ENCODE measurements at places on chromosomes 4 and X.

DNA sequence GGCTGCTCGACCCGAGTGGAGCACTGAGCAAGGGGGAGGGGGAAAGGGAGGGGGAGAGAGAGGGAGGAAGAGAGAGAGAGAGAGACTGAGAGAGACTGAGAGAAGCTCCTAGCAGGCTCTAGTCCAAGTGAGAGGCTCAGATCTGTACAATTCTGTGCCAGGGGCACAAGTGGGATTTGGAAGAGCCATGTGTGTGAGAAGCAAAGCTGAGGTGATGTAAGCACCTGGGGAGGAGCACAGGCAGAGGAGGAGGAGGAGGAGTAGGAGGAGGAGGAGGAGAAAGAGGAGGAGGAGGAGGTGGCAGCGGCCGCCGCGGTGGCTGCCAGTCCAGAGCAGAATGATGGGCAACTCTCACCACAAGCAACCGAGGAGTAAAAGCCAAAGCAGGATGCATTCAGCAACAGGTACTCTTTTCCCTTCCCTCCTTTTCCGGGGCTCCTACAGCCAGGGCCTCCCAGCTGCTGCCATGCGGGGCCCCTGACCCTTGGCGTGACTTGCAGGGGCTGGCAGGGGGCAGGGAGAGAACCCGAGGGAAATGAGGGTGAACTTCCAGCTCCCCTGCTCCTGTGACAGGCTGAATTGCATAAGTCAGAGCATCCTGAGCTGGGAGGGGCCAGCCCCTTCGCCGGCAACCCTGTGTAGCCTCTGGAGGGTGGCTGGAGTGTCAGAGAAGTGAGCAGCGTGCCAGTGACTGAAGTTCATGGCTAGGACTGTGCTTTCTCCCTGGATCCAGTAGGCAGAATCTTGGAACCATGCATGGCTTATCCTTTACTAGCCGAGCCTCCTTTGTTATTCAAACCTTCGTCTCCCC, 62.2 kb downstream of the RTL5 start:
- DNase-seq = no peak

DNA sequence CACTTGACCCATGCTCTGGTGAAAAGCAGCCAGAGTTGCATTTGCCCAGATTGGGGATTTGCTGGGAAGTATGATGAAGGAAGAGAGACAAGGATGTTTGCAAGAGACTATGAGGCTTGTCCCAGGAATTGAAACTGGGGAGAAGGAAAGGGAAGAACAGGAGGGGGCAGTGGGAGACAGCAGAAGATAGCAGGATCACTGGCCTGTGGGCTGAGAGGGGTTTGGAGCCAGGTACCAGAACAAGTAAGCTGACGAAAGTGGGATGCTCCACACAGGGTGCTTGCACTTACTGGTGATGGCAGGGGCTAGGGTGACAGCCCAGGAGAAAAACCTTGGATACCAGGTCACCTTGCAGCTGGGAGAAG, 3.4 kb upstream of the LETM1 start:
- DNase-seq = no peak

GRCh38 chrX:113747274-113747973, 836.5 kb upstream of the HTR2C start:
- no peak for DNase-seq

- no peak for DNase-seq
Measured at GRCh38 chr4:47032405-47033106, 1.2 kb downstream of the GABRB1 start.

GRCh38 chr4:152910521-152910920, 25.6 kb upstream of the FHDC1 start:
- DNase-seq = no peak

DNA sequence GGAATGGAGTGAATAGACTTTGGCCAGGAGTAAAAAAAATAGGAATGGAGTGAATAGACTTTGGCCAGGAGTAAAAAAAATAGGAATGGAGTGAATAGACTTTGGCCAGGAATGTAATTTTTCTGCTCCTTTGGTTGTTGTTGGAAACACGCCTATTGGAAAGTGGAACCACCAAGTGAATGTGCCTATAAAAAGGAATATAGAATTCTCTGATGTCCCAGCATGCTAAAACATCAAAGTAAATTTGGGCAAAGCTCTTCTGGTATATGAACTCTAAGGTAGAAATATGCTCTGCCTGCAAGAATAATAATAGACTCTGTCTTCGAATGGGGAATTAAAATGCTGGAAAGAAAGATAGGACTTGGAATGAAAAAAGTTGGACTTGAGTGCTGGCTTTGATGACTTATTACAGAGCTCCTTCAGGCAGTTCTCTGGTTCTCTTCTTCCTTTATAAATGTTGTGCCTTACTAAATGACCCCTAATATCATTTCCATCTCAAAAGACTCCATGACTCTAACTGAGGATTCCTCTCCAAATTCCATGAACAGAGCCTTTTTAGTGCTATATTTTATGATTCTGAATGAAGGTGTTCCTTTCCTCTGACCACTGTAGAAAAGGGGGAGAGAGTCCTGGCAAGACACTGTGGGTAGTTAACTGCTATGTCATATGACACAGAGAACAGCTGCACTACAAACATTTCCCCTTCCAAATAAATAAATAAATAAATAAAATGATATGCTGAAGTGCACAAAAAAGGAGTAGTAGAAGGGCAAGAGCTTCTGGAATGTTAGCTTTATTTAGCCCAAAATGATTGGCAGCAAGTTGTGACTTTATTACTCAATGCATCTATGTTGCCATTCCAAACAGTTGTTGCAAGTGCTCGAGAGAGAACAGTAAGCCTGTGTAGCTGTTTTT, 13.5 kb upstream of the GBA3 start:
- no peak for DNase-seq

- DNase-seq = no peak
Measured at GRCh38 chr4:121648516-121648915, 48.3 kb downstream of the ANXA5 start.

GRCh38 chr4:80007745-80008149, 65.3 kb downstream of the ANTXR2 start:
- DNase-seq = no peak

GRCh38 chr4:109368661-109369060, 65.0 kb upstream of the SEC24B start:
- no peak for DNase-seq

- DNase-seq = no peak
Measured at GRCh38 chr4:181173046-181173445, 1070.2 kb upstream of the TENM3 start.

DNA sequence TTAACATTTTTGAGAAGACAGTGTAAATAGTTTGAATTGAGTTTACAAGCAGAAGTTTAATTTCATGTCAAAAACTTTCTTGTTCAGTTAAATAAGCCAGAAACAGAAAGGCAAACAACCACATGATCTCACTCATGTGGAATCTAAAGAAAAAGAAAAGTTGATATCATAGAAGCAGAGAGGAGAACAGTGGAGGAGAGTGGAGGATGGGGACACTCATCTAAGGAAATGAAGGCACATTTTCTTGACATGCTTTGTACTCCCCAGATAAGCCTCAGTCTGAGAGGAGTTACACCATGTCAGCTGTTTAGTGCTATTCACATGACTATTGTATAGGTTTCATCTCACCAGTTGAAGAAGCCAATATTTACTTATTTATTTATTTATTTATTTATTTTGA, 13.5 kb downstream of the SNCA start:
- no peak for DNase-seq

DNA sequence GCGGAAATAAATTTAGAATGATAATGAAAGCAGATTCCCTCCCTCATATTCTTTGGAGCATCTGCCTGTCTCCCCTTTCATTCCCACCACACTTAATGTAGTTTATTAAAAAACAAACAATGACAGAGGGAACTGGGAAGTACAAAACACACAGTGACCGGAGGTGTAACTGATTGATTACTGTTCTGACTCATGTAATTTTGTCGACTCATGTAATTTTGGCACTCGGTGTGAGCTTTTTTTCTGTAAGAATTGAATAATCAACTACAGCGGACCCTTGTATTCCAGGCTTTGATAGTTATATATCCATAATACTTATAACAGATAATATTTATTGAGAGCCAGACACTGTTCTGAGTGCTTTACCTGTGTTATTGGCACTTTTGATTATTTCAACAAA, 110.4 kb downstream of the PALLD start:
- DNase-seq = no peak

DNA sequence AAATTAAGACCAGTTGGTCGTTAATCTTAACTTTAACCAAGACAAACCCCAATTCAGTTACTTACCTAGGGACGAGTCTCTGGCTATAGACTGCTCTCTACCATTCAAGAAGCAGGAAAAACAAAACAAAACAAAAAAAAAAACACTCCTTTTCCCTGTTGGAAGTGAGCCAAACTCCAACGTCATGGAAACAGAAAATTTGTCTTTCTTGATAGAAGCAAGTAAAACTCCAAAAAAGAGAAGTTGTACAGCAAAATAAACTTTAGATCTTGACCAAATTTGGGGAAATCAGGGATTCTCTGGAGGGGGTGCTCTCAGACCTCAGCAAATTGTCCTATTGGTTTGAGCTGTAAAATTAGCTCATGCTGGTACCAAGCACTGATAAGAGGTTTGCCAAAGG, 3.7 kb downstream of the CNGA1 start:
- DNase-seq = no peak

DNA sequence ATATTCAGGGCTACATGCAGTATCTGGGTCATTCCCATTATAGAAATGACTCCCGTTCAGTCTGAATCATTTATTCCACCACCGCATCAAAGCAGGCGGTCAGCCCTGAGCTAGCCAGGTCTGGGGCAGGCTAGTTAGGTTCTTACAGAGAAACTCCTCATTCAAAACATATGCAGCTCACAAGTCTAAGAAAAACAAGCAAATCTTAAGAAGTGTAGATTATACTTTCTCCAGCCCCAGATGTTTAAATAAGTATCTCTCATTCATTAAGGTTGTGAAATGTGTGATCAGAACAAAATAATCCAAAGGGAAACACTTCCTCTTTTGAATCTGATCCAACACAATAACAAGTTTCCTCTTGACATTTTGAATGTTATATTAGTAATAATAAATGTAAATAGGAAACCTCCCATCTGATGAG, 441.9 kb downstream of the INPP4B start:
- DNase-seq = no peak

DNA sequence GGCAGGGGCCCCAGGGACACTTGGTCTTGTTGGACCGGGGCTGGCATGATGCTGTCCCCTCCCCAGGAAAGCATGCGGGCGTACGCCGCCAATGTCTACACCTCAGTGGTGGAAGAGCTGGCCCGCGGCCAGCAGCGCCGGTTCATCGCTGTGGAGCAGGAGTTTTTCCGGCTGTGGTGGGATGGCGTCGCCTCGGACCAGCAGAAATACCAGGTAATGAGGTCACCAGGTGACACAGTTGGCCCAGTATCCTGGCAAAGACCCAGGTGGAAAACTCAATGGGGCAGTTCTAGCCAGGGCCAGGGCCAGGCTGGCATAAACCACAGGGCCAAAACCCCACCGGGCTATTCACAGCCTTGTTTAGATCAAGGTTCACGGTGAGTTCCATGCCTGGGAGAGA, 1.5 kb downstream of the MAN2B2 start:
- no peak for DNase-seq

DNA sequence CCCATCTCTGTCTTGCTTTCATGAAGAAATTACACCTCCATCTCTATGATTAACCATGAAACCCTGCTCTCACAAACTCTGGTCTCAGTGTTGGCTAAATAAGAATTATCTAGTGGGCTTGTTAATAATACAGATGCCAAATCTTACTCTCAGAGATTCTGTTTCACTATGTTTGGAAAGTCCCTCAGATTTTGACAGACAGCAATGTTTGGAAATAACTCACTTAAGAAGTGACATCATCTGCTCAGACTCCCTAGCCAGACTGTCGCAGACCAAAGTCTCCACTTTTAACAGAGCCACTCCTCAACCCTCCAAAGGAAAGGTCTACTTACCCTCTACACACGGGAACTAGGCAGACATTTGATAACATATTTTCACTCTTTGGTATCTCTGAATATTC, 328.5 kb upstream of the FGF16 start:
- no peak for DNase-seq

- DNase-seq = no peak
Measured at GRCh38 chr4:157204634-157205244, 15.8 kb upstream of the GRIA2 start.

DNA sequence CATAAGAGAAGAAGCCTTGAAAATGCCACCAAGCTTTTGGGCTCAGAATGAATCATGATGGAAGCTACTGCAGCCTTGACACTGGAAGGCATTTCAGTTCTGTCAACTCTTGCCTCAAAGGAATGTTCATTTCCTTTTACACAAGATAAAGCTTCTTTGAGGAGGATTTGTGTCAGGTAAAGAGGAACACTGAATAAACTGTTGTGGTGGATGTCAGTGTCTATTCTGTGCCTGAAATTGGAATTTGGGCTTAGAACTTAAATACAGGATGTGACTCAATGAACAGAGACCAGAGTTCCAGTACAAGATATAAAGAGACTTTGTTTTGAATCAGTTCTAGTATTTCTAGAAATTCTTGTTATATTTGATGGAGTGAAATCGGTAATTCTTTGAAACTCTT, 313.2 kb downstream of the PACRGL start:
- no peak for DNase-seq

DNA sequence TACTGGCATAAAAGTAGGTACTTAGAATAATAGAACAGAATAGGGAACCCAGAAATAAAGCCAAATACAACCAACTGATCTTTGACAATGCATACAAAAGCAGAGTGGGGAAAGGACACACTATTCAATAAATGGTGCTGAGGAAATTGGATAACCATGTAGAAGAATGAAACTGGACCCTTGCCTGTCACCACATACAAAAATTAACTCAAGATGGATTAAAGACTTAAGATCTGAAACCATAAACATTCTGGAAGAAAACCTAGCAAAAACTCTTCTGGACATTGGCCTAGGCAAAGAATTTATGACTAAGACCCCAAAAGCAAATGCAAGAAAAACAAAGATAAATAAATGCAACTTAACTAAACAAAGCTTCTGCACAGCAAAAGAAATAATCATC, 45.6 kb downstream of the ARFIP1 start:
- DNase-seq = no peak
